BJ (cell line): ENCODE measurements at places on chromosomes 1 and 21. TPM values are rescaled to one million over a fixed set of nuclear protein-coding genes. Genes with fewer than 3 reads are reported as not detected.

Gene ACTA1
- 0.10 and 0.11 TPM in 2 replicates for polyA plus RNA-seq

Gene IL10
- polyA plus RNA-seq: not detected in 2 replicates

Gene KCNH1
- polyA plus RNA-seq: 3.5 and 5.8 TPM in 2 replicates

Gene MAGOH
- polyA plus RNA-seq: 3.9 and 24.9 TPM in 2 replicates

Gene CATSPERE
- polyA plus RNA-seq: 0.20 and 0.65 TPM in 2 replicates

Gene PTGS2
- polyA plus RNA-seq: 100 and 116 TPM in 2 replicates

Gene SLC26A9
- not detected in 2 replicates for polyA plus RNA-seq

Gene LHX8
- polyA plus RNA-seq: 0.05 and 0.06 TPM in 2 replicates

Gene BMP8B
- polyA plus RNA-seq: 0.01 TPM in 2 replicates

Gene SYCP1
- polyA plus RNA-seq: not detected in 2 replicates

GRCh38 chr1:214632091-214632490 lies 29.1 kb downstream of the CENPF start:
- DNase-seq: no peak

- DNase-seq: no peak
Measured at GRCh38 chr1:167454894-167455785, 63.2 kb downstream of the CD247 start.

DNA sequence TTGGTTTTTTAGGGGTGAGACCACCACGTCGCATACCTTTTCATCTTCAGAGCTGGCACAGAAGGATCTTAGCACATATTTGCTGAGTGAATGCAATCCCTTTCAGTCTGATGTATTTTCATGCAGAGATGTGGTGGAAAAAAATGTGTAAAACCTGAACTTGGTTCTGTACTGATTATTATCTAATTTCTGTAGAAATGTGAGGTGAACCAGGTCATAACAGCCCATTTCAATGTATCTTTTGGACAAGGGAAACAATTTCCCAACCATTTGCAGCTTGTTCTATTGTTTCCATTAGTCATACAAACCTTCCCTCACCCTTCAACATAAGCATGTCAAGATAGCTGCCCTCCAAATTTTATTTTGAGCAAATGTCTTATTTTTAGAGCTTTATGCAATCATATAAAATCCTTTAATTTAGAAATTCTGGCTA lies 46.8 kb upstream of the RUNX1 start:
- peak; percentile 49 for DNase-seq

DNA sequence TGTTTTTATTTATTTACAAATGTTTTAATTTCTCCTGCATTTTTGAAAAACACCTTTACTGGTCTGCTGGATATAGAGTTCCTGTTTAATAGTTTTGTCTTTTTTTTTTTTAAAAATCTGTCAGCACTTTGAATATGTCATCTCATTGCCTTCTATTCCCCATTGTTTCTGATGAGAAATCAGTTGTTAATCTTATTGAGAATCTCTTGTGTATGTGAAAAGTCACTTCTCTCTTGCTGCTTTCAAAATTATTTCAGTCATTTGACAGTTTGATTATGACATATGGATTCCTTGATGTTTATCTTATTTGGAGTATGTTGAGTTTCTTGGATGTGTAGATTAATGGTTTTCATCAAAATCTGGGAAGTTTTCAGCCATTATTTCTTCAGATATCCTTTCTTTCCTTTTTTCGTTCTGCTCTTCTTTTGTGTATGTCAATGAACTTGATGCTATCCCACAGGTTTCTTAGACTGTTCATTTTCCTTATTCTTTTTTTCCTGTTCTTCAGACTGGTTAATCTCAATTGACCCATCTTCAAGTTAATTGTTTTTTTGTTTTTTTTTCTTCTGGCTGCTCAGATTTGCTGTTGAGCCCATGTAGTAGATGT lies 51.2 kb upstream of the CCDC190 start:
- no peak for DNase-seq

DNA sequence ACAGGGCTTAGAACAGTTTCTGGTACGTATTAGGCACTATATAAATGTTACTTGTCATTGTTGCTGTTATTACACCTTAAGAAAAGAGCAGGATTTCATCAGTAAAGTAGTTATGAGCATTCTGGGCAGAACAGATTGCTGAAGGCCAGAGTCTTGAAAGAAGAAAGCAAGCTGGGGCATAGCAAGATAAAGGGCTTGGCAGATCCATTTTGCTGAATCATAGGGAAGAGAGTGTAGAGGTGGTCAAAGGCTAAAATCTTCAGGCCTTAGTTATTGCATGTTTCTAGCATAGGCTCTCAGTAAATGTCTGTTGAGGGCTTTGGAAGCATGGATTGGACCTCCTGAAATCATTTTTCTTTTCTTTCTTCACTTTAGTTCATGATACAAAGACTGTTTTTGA lies 67.5 kb downstream of the PLA2G4A start:
- no peak for DNase-seq

GRCh38 chr1:27528818-27529703 lies 39.1 kb upstream of the WASF2 start:
- no peak for DNase-seq

GRCh38 chr1:64361974-64362373 lies 108.0 kb upstream of the CACHD1 start:
- no peak for DNase-seq

DNA sequence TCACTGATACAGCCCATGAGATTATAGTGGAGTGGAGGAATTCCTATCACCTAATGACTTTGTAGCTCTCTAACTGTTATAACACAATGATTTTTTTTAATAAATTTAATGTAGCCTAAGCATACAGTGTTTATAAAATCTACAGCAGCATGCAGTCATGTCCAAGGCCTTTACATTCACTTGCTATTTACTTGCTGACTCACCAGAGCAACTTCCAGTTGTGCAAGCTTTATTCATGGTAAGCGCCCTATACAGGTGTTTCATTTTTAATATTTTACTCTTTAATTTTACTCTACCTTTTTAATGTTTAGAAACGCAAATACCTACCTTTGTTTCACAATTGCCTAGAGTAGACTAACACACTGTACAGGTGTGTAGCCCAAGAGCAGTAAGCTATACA lies 1652.2 kb downstream of the BRINP3 start:
- no peak for DNase-seq

GRCh38 chr21:36209626-36210171 lies 53.1 kb downstream of the DOP1B start:
- no peak for DNase-seq

GRCh38 chr1:222331340-222331739 lies 216.6 kb downstream of the HHIPL2 start:
- DNase-seq: peak; percentile 11

DNA sequence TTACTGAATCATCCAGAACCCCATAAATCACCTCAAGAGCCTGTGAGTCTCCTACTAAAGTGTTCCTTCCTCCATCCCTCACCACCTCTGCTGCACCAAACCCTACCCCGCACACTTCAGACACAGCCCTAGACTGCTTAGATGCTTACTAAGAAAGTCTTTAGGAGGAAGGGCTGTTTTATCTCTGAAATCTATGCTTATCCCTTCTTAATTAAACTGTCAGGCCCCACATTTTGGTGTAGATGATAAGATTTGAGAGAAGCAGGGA lies 216.8 kb upstream of the SGIP1 start:
- DNase-seq: no peak

DNA sequence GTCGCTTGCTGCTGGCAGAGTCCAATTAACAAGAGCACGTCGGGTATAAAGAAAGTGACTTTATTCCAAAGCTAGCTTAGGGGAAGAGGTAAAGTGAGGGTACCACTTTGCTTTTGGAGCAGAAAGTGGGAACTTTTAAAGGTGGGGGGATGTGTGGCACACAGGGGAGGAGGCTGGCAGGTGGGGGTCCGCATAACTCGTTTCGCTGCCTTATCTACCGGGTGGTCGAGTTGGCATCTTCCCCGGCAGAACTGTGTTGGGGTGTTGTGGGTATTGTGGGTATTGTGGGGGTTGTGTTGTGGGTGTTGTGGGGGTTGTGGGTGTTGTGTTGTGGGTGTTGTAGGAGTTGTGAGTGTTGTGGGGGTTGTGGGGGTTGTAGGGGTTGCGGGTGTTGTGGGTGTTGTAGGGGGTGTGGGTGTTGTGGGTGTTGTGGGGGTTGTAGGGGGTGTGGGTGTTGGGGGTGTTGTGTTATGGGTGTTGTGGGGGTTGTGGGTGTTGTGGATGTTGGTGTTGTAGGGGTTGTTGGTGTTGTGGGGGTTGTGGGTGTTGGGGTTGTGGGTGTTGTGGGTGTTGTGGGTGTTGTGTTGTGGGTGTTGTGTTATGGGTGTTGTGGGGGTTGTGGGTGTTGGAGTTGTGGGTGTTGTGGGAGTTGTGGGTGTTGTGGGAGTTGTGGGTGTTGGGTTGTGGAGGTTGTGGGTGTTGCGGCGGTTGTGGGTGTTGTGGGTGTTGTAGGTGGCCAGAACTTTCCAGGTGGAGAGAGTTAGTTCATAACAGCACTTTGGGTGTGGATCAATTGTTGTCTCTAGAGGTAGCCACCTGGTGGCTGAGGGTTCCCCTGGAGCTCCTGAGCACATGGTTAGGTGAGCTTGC lies 52.7 kb downstream of the AGPAT3 start:
- DNase-seq: no peak

- DNase-seq: no peak
Measured at GRCh38 chr1:212482006-212482636, 49.4 kb downstream of the NENF start.

- DNase-seq: no peak
Measured at GRCh38 chr1:37240897-37241296, 206.6 kb upstream of the GRIK3 start.

DNA sequence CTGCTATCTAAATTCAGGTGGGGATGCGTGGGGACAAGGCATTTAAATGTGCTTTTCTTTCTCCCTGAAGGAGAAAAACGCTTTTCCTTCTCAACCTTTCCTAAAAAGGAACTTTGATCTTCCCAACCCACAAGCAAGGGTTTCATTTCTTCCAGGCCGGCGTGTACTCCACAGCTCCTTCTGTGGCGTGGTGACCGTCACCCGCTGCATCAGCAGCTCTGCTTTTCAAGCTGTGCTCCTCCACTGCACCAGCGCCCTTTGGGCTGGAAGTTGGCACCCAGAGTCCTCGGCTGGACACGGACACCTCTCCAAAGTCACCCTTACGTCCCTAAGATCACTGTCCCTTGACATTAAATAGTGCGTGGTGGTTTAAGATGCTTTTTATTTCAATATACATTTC lies 54.3 kb downstream of the PEX14 start:
- DNase-seq: no peak

DNA sequence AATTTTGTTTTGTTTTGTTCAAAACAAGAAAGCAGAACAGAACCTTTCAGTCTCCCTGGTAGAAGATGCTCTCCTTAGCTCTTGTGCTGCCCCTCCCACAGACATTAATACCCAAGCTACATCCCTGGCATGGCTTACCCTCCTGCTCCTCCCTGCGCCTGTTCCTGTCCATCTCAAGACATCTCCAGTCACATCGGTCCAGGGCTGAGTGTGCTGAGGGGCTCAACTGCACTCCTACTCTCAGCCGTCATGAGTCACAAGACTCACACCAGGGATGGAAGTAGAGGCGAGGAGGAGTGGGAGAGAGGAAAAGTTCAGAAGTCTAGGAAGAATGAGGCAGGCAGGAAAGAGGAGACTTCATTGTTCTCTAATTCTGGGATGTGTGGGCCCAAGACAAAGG lies 9.2 kb upstream of the TACSTD2 start:
- DNase-seq: no peak

GRCh38 chr1:22387919-22388580 lies 63.6 kb upstream of the ZBTB40 start:
- DNase-seq: no peak

DNA sequence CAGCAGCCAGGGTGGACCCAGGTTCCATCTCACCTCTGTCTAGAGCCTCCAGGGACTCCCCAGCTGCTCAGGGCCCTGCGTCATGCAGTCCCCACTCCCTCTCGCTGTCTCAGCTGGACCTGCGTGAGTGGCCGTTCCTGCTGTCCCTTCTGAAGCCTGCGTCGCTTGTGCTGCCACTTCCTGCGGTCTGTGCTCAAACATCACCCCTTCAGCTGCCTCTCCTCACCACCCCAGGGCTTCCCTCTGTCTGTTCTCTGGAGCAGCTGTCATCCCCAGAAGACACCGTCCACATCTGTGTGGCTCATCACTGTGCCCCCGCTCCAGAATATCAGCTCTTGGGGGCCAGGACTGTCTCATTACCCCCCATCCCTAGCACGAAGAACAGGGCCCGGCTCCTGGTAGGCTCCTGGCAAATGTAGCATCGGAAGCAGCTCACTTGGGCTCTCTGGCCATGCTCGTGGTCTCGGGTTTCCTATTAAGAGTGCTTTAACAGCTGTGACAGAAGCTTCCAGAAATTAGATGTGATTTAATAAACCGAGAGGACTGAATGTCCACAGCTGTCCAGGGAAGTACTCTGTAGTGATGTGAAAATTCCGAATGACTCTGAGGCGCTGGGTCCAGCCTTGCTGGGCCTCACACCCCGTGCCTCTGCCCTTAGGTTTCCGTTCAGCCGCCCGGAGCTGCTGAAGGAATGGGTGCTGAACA lies 3.3 kb downstream of the THAP3 start:
- no peak for DNase-seq

- DNase-seq: no peak
Measured at GRCh38 chr1:213251972-213252371, 200.9 kb downstream of the RPS6KC1 start.

DNA sequence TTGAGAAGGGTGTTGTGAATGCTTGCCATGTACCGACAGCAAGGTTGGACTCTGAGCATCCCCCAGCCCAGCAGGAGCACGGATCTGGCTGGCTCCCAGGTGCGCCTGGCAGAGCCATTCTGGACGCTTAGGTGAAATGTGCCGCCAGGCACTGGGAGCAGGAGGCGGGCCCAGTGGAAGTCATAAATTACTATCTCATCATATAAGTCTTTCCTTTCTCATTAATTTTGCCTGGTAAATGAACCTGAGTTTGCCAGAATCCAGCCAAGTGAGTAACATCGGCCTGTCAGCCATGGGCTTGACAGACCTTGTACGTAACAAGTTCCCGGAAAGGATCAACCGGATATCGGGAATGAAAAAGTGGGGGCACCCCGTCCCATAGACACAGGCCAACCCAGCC lies 179.5 kb upstream of the ARHGEF16 start:
- no peak for DNase-seq

DNA sequence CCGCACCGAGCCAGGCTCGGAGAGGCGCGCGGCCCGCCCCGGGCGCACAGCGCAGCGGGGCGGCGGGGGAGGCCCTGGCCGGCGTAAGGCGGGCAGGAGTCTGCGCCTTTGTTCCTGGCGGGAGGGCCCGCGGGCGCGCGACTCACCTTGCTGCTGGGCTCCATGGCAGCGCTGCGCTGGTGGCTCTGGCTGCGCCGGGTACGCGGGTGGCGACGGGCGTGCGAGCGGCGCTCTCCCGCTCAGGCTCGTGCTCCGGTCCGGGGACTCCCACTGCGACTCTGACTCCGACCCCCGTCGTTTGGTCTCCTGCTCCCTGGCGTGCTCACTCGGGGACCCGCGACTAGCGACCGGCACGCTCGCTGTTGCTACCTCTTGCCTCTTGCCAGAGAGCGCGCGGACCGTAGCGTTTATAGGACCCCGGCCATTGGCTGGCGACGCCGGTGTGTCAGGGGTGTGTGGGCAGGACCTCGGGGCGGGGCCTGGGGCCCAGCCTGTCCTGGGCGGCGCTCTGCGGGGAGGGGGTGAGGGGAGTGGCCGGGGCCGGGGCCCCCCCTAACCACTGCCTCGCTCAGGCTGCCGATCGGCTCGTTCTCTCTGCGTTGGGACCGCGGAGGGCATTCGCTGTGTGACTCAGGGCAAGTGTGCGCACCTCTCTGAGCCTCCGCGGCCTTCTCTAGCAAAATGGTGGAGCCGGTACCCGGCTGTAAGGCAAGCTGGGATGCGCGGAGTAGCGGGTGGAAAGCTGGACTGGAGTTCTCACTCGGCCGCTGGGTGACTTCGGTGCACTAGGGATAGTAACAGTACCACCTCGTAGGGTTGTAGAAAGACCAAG lies at the start of gene SLC2A1:
TSS of gene SLC2A1 (minus strand) at position 381 of the 832 bp plus-strand sequence. CDS start at position 164, 217 bp downstream.
- peak; percentile 72 for DNase-seq
